ENCODE measurements at places on chromosomes 1 and 21.
A peak's percentile ranks its signal among the peaks of the same experiment; 100 is the strongest.

DNA sequence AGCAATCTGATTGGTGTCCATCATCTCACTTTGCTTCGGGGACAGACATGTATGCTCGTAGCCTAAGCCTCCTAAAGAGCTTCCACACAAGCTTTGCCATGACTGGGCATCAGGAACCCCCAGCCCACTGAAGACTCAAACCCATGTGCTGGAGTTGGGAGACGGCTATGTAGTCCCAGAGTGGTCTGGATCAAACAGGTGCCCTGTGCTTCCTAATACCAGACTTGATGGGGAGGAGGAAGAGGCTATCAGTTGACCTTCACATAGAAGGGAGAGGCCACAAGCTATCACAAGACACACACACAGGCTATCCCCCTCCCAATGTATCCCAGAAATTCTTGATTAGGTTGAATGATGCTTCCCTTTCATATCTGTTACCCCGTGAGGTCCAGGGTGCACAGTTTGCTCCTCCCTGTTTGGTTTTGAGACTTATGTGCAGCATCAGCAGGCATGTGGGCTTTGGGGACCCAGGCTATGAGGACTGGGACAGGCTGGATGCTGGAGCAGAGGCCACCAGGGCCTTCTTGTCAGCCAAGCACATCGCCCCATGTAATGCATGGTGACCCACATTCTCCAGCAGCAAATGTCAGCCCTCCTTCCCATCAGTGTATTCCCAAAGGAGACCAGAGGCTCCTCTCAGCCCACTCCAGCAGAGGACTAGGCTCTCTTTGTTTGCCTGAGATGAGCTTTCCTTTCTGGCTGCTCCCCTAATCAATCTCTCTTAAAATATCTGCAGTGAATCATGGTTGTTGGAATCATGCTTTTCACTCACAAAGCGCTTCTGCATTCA, 159.8 kb downstream of the GRIK3 start:
- DNase-seq = no peak

DNA sequence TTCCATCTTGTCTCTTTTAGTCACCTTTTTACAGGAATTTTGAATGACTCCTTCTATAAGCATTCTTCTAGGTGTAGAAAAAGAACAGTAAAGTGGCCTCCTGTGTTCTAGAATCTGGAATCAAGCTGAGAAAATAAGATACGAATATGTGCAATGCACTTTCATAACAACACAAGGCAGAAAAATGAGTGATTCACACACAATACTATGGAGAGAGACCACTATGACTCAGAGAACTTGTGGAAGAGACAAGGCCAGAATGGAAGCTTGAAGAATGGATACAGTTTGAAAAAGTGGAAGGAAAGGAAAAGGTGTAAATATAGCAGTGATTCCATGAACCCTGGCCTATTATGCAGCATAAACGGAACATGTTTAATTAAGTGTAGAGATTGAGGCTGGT, 57.1 kb upstream of the SAMSN1 start:
- DNase-seq = no peak

DNA sequence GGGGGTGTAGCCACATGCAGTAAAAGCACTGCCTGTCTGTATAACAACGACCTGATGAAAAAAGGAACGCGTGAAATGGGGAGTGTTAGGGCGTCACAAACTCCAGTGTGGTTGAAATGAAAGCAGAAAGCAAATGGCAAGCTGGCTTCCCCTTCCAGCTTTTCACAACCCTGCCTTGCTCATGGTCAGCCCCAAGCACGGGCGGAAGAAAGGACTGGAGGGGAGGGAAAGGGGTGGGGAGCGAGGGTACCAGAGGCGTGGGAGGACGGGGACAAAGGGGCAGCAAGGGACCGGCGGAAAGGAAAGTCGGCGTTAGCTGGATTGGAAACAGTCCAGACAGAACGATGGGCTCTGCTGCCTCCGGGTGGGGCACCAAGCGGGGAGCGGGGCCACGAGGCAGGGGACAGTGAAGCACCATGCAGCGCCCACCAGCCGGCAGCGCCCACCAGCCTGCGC, 9.6 kb downstream of the VPS26C start:
- no peak for DNase-seq

GRCh38 chr1:203547771-203548421, 53.9 kb downstream of the OPTC start:
- no peak for DNase-seq

- DNase-seq = peak; percentile 49
Measured at GRCh38 chr1:150619576-150620509, 9.6 kb downstream of the ENSA start.

GRCh38 chr1:168829876-168830275, 100.9 kb upstream of the DPT start:
- no peak for DNase-seq

- DNase-seq = no peak
Measured at GRCh38 chr1:156894711-156895454, 1.4 kb downstream of the PEAR1 start.

DNA sequence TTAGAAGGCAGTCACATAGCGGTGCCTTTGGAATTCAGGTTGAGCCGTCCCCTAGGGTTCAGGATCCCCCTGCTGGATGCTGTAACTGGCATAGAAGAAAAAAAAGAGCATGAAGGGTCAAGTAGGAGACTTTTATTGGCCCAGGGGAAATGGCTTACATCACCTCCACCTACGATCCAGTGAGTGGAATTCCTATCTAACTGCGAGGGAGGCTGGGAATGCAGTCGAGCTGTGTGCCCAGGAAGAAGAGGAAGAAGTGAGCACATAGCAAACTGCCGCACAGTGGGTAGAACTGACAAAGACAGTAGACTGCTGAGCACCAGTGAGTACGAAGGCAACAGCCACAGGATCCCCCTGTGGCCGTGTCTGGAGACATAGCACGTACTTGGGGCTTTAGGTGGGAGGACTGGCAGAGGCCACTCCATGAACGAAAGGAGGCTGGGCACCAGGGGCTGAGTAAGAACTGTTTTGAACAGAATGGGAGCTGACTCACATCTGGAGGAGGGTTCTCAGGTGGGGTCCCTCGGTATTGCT, 79.2 kb downstream of the RNF220 start:
- no peak for DNase-seq

- DNase-seq = no peak
Measured at GRCh38 chr21:44758781-44759627, 42.6 kb downstream of the UBE2G2 start.

DNA sequence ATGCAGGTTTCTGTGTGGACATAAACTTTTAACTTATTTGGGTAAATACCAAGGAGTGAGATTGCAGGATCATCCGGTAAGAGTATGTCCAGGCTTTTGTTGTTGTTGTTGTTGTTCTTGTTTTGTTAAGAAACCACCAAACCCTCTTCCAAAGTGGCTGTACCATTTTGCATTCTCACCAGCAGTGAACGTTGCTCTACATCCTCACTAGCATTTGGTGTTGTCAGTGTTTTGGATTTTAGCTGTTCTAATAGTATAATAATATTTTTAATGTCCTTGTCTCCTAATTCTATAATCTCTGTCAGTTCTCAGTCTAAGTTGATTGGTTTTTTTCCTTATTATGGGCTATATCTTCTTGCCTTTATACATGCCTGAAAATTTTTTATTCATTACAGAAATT, 37.8 kb downstream of the TENT5C start:
- DNase-seq = no peak

- DNase-seq = no peak
Measured at GRCh38 chr1:78408810-78409209, 82.0 kb upstream of the PTGFR start.

DNA sequence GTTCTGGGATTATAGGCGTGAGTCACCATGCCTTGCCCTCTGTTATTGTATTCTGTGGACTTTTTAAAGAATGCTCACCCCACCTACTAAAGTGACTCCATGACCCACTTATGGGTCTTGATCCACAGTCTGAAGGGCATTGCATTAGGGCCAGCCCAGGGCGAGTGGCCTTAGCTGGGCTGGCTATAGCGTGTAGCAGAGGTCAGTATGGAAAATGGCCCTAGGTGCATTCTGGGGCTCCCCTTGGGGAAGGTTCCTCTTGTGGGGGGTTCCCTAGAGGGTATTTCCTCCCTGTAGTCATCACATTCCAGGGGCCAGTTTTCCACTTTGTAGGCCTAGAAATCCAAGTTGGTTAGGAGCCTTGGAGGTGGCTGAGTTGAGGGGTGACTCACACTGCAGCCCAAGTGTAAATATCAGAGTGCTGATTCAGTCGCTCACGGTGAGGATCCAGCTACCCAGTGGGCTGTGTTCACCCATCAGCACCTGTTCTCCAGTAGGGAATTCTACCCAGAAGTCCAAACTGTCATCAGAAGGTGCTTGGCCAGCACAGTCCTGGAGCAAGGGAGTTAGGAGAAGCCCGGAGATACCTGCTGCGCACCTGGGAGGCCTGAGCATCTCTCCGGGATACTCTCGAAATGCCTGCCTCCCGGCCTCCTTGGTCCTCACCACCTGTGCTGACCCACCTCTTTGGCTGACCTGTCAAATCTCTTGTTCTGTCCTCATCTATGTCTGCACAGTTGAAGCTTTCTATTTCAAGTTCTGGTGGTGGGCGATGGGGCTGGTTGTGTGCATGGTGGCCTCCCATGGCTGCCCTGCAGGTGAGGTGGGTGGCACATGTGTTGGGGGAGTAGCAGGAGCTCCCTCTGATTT, 52.2 kb downstream of the NENF start:
- DNase-seq = no peak

Measured in amniotic stem cell (primary cell).